Activated CD4-positive, alpha-beta T cell treated with anti-CD3 and anti-CD28 coated beads for 36 hours (primary cell): ENCODE measurements at places on chromosomes 11 and 22. TPM values are rescaled to one million over a fixed set of nuclear protein-coding genes. Genes with fewer than 3 reads are reported as not detected.

The TP53AIP1 gene
- not detected for total RNA-seq

The SYT12 gene
- total RNA-seq, result not detected

The HEPN1 gene
- total RNA-seq, result not detected

The FUT4 gene
- total RNA-seq, result 4.4 TPM

The FIBIN gene
- total RNA-seq, result not detected

The GDPD5 gene
- 22.0 TPM for total RNA-seq

The UPK3A gene
- total RNA-seq, result not detected

The CPT1A gene
- 25.4 TPM for total RNA-seq

The THOC5 gene
- 52.4 TPM for total RNA-seq

The MN1 gene
- total RNA-seq, result 0.05 TPM

The SCN2B gene
- not detected for total RNA-seq

The IFITM1 gene
- 248 TPM for total RNA-seq

The ELF5 gene
- total RNA-seq, result not detected

The RCE1 gene
- 24.9 TPM for total RNA-seq

The SLC22A9 gene
- total RNA-seq, result not detected

The GVQW3 gene
- 3.2 TPM for total RNA-seq

The SCUBE1 gene
- not detected for total RNA-seq

The SEC14L6 gene
- total RNA-seq, result not detected

The CABP7 gene
- total RNA-seq, result not detected

The ZNF143 gene
- 32.6 TPM for total RNA-seq

The CD3D gene
- 305 TPM for total RNA-seq

The OR52I1 gene
- total RNA-seq, result not detected

The UBQLNL gene
- 0.11 TPM for total RNA-seq

The UBXN1 gene
- total RNA-seq, result 95.6 TPM

The SLC17A6 gene
- total RNA-seq, result not detected

The SCGB2A2 gene
- not detected for total RNA-seq

The TXN2 gene
- total RNA-seq, result 95.5 TPM

The DTX4 gene
- 0.11 TPM for total RNA-seq

The MOV10L1 gene
- 0.11 TPM for total RNA-seq

The ACRV1 gene
- not detected for total RNA-seq

The LINC01488 gene
- total RNA-seq, result not detected

The OR2AT4 gene
- total RNA-seq, result not detected

The KCNC1 gene
- not detected for total RNA-seq

The SPI1 gene
- total RNA-seq, result 0.30 TPM

The PNPLA5 gene
- total RNA-seq, result not detected

The FXYD6 gene
- 0.46 TPM for total RNA-seq

The ASRGL1 gene
- total RNA-seq, result 1.3 TPM

The UBE4A gene
- total RNA-seq, result 50.7 TPM

The RIC8A gene
- total RNA-seq, result 104 TPM

The BTBD18 gene
- not detected for total RNA-seq

The DEUP1 gene
- total RNA-seq, result not detected

The SLN gene
- not detected for total RNA-seq

The SPDYC gene
- not detected for total RNA-seq

The DMC1 gene
- total RNA-seq, result 16.3 TPM

The CD6 gene
- 286 TPM for total RNA-seq
